Mesenchymal stem cell (in vitro differentiated cells and primary cell): ENCODE measurements at places on chromosomes 13 and 19.
A peak's percentile ranks its signal among the peaks of the same experiment; 100 is the strongest.

- DNase-seq: no peak
These were observed 356.6 kb downstream of the FOXO1 start for GRCh38 chr13:40309881-40310280.

DNA sequence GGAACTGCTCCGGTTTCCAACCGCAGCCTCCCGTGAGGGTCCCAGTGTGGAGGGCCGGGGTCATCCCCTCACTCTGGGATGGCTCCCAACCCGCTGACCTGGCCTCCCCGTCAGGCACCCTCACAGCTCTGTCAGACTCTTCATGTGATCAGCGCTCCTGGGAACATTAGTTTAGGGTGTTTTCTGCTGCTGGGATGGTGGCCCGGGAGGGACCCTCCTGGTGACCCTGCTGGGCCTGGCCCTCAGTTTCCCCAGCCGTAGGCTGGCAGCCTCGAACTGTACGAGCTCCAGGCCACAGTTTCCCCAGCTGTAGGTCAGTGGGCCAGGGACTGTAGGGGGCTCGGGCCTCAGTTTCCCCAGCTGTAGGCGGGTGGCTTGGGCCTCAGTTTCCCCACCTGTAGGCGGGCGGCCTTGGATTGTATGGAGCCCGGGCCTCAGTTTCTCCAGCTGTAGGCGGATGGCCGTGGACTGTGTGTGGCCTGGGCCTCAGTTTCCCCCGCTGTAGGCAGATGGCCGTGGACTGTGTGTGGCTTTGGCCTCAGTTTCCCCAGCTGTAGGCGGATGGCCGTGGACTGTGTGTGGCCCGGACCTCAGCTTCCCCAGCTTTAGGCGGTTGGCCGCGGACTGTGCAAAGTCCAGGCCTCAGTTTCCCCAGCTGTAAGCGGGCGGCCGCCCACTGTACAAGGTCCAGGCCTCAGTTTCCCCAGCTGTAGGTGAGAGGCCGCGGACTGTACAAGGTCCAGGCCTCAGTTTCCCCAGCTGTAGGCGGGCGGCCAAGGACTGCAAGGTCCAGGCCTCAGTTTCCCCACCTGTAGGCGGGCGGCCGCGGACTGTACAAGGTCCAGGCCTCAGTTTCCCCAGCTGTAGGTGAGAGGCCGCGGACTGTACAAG, 1.3 kb upstream of the PTBP1 start:
- DNase-seq: no peak

DNA sequence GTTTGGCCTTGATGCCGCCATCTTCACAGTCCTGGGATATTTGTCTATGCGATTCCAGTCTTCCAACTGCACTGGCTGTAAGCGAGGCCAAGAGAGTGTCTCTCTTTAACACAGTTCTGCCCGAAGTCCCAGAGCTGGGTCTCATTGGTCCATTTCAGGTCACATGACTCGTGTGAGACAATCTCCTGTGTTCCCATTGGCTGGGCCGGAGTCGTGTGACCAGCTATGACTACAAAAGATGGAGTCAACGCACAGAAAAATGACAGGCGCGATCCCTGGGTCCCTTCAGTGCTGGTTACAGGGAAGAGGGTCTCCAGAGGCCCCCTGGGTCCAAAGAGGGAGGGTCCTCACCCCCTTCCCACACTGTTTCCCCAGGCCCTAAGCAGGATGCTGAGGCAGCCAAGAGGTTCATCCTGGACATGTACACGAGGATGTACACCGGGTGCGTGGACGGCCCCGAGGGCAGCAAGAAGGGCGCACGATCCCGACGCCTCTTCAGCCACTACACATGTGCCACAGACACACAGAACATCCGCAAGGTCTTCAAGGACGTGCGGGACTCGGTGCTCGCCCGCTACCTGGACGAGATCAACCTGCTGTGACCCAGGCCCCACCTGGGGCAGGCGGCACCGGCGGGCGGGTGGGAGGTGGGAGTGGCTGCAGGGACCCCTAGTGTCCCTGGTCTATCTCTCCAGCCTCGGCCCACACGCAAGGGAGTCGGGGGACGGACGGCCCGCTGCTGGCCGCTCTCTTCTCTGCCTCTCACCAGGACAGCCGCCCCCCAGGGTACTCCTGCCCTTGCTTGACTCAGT, 15.9 kb upstream of the S1PR4 start:
- DNase-seq: peak; percentile 32

DNA sequence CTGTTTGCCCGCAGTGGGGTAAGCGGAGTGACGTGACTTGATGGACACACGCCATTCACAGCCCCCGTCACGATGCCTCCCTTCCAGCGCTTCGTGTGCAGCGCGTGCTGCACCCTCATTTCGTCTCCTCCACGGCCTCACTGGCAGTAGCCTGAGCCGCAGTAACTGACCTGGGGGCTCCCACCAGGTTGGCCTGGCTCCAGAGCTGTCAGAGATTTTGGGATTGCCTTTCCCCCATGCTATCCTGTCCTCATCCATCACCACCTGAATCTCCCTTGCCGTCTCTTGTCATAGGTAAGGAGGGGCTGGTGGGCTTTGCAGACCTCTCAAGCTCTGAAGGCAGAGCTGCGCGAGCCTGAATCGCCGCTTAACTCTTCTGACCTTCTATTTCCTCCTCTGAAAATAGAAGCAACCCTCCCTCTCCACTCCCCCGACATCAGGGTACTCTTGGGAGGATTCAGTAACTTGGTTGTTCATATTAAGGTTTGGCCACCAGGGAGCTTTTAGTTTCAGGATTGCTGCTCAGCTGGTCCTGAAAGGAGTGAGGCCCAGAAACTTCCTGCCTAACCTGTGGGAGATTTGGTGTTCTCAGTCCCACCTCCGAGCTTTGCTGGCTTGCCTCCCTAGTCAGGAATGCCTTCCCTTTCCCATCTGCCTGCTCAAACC, 27.9 kb downstream of the SIGLEC5 start:
- no peak for DNase-seq

GRCh38 chr13:20713014-20713376, 9.5 kb downstream of the IL17D start:
- DNase-seq: no peak

- peak; percentile 19 for DNase-seq
These were observed 1397.4 kb upstream of the SPRY2 start for GRCh38 chr13:81738364-81738763.

GRCh38 chr19:41936416-41936850, 8.2 kb upstream of the ERFL start:
- DNase-seq: no peak

DNA sequence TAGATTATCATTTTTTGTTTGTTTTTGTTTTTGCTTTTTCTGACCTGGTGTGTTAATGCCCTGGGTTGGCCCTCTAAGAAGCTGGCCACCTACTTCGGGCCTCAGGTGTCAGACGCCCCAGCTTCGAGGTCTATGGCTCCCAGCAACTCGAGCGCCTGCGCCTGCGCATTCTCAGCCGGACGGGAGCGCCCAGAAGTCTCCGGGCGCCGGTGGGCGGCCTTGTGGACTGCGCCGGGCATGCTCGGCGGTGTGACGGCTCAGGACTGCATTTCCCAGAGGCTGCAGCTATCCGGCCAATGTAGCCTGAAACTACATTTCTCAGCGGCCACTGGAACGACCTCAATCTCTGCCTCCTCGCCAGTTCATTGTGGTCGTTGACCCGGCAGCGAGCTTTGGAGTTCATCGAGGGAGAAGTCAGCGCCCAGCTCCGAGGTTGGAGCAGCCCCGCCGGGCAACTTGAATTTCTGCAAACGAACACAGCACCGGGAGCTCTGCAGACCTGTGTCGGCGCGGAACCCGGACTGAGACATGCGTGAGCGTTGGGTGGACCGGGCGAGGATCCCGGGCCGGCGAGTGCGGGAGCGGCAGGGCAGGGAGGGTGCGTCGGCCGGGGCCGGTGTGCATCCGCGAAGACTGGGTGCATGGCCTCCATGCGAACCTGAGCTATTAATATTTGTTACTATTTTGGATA, at the start of gene ZNF30:
TSS of gene ZNF30 (plus strand) at position 219 of the 691 bp plus-strand sequence. CDS start 3,045 bp downstream, outside the sequence.
- DNase-seq: peak; percentile 92

DNA sequence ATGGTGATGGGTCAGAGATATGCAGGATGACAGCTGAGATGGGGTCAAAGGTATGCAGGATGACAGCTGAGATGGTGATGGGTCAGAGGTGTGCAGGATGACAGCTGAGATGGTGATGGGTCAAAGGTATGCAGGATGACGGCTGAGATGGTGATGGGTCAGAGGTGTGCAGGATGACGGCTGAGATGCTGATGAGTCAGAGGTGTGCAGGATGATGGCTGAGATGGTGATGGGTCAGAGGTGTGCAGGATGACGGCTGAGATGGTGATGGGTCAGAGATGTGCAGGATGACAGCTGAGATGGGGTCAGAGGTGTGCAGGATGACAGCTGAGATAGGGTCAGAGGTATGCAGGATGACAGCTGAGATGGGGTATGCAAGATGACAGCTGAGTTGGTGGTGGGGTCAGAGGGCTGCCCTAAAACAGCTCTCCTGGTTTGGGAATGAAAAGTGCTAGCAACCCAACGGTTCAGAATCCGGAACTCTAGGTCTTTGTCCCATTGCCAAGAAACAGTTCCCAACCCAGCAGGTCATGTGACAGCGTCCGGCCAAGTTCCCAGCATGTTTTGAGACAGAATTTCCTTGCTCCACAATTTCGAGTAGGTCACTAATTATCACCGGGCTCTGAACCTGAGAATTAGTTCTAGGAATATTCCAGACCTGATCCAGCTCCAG, 3.2 kb downstream of the SELENOW start:
- no peak for DNase-seq

GRCh38 chr13:101536079-101536478, 83.6 kb downstream of the ITGBL1 start:
- no peak for DNase-seq

- peak; percentile 1 for DNase-seq
These were observed 262.6 kb upstream of the RXFP2 start for GRCh38 chr13:31476753-31477152.

- no peak for DNase-seq
These were observed 15.9 kb downstream of the BIVM start for GRCh38 chr13:102814793-102815192.

DNA sequence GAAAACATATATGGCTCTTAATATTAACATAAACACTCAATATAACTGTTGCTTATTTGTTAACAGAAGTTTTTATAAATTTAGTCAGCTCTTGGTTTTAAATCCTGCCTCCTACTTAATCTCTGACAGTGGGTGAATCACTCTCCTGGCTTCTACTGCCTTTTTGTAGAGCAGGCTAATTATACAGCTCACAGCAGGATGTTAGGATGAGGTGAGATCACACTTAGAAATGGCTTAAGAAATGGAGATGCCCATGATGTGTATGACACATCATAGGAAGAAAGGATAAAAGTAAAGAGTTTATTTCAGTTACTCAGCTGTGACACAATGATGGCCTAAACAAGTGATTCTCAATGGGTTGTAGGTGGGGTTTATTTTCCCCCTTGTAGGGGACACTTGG, 345.6 kb downstream of the SPRY2 start:
- DNase-seq: peak; percentile 83

DNA sequence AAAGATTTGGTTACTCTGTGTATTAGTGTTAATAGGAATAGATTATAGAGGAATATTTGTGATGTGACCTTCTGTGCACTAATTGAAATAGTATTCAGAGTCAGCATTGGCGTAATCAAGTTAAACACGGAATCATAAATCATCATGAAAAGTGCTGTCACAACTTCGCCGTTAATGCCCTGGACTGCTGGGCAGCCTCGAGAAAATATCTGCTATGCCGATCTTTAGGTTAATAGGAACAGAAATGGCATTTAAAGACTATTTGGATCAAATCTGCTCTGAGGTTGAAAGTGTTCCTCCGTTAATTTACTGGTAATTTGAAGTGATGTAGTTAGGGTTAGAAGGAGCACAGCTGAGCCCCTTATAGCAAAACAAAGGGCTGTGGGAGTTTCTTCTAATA, 219.0 kb downstream of the MZT1 start:
- DNase-seq: no peak

GRCh38 chr13:49610176-49610575, 18.1 kb upstream of the ARL11 start:
- no peak for DNase-seq

- DNase-seq: no peak
These were observed 11.7 kb downstream of the CYTH2 start for GRCh38 chr19:48480558-48481500.

DNA sequence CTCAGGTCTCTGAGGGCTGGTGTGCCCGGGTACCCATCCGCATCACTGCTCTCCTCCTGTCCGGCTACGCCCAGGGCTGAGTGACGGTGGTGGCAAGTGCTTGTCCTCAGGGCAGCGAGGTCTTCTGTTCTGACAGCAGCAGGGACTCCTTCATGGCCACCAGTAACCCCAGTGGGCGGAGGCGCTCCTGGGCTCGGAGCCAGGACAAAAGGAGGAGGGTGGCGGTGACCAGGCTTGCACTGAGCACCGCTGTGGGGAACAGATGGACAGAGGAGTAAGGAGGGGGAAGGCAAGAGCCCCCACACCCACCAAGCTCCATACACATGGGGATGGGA, 5.8 kb downstream of the CD320 start:
- no peak for DNase-seq

DNA sequence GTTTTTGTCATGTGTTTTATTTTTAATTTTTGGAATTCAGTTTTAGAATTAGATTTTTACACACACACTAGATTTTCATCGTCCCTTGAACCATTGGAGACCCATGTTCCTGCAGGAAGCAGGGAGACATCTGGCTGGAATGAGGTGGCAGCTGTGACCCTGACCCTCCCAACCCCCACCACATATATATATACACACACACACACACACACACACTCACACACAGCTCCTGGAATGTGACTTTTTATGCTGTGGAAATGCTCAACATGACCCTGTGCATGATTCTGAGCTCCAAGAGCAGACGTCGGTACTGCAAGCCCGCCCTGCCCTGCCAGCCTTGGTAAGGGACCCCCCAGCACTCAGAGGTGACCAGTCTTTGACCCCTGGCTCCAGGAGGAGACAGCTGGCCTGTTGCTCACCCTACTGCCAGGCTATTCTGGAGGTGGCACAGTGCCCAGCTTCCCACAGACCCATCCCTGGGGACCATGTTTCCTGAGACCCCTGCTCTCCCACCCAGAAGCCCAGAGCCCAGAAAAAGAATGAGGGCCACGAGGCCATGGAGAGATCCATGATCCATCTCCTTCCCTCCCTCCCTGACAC, 103.2 kb upstream of the VSTM2B start:
- DNase-seq: no peak

DNA sequence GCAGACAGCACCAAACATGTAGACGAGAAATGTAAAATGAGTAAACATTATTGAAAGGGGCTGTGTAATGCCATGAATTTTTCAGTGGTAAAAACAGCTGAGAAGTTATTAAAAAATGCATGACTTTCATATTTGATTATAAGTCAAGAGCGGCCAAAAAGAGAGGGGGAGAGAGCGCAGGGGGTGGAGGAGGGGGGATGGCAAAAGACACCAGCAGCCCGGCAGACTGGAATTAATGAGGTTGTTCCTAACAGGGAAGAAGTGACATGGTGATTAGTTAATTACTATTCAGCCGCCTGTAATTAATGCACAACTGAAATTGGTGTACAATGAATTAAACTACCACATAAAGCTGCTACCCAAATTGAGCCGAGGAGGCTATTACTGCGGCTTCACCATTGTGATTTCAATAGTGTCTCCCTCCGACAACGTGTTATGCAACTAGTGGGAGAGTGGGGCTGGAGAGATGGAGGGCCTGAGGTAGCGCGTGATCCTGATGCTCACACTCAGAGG, 89.1 kb upstream of the VSTM2B start:
- DNase-seq: no peak
